ENCODE measurements at places on chromosomes 7 and 10. TPM values are rescaled to one million over a fixed set of nuclear protein-coding genes. Genes with fewer than 3 reads are reported as not detected.

RASA4B gene
- total RNA-seq = 24.0 TPM

DNA sequence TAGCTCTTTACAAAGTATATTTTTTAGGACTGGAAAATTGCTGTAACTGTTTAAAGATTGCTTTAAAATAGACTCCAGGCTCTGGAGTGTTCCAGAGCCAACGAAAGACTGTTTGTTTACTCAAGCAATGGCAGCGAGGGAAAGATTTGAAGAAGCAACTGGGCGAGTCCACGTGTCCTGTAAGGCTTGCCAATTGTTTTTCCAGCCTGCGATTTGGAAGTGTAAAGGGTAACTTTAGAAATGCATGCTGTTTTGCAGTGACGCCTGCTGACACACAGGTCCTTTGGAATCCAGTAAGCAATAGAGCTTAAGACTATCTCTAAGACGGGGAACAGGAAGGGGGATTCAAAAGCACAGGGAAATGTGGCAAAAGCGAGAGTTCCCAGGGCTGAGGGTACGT, 55.8 kb downstream of the TACC2 start:
- no peaks in the 10 kb centered on the region for H3K4me1 ChIP-seq
- no peaks in the 10 kb centered on the region for H3K27me3 ChIP-seq
- H3K36me3 ChIP-seq = no peaks in the 10 kb centered on the region
- no peak overlapping the region for H3K27ac ChIP-seq
- H3K4me3 ChIP-seq = no peak overlapping the region

GRCh38 chr10:48771234-48771633, 86.6 kb downstream of the WDFY4 start:
- DNase-seq = no peak
- no peaks in the 10 kb centered on the region for H3K27me3 ChIP-seq
- H3K36me3 ChIP-seq = no peaks in the 10 kb centered on the region
- H3K4me3 ChIP-seq = no peak overlapping the region

ADCY1 gene
- not detected for total RNA-seq

SPDYE16 gene
- total RNA-seq = 0.38 TPM

- H3K27me3 ChIP-seq = no peaks in the 10 kb centered on the region
- no peak for DNase-seq
- no peak overlapping the region for H3K27ac ChIP-seq
- H3K4me1 ChIP-seq = no peaks in the 10 kb centered on the region
These were observed 115.2 kb upstream of the FGFR2 start for GRCh38 chr10:121713486-121713885.

NUDT1 gene
- 22.7 TPM for total RNA-seq

- no peaks in the 10 kb centered on the region for H3K36me3 ChIP-seq
- no peaks in the 10 kb centered on the region for H3K4me1 ChIP-seq
- no peak for DNase-seq
- no peak overlapping the region for H3K4me3 ChIP-seq
- H3K27me3 ChIP-seq = no peaks in the 10 kb centered on the region
- H3K27ac ChIP-seq = no peak overlapping the region
These were observed 157.1 kb downstream of the EXOC4 start for GRCh38 chr7:133409966-133410365.

- no peak overlapping the region for H3K4me3 ChIP-seq
- H3K27me3 ChIP-seq = no peaks in the 10 kb centered on the region
- H3K4me1 ChIP-seq = peaks cover 7% of the 10 kb centered on the region
- H3K27ac ChIP-seq = no peak overlapping the region
These were observed 43.5 kb downstream of the KMT2C start for GRCh38 chr7:152392254-152392653.

DNA sequence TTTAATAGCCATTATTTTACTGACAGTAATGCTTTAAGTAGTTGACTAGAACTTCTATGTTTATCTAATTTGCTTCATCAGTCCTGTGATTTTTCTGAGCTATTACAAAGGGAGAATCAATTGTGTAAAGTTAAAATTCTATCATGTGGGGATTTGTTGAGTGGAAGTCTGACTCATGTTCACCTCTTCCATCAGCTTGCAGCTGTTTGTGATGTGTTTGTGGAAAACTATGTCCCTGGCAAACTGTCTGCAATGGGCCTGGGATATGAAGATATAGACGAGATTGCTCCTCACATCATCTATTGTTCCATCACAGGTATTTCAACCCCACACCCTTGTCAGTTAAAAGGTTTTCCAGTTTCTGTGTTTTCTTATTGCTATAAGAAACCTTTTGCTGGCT, 59.9 kb downstream of the SUGCT start:
- no peaks in the 10 kb centered on the region for H3K36me3 ChIP-seq
- no peak overlapping the region for H3K27ac ChIP-seq
- H3K4me1 ChIP-seq = no peaks in the 10 kb centered on the region
- H3K27me3 ChIP-seq = no peaks in the 10 kb centered on the region

COL17A1 gene
- not detected for total RNA-seq

DNA sequence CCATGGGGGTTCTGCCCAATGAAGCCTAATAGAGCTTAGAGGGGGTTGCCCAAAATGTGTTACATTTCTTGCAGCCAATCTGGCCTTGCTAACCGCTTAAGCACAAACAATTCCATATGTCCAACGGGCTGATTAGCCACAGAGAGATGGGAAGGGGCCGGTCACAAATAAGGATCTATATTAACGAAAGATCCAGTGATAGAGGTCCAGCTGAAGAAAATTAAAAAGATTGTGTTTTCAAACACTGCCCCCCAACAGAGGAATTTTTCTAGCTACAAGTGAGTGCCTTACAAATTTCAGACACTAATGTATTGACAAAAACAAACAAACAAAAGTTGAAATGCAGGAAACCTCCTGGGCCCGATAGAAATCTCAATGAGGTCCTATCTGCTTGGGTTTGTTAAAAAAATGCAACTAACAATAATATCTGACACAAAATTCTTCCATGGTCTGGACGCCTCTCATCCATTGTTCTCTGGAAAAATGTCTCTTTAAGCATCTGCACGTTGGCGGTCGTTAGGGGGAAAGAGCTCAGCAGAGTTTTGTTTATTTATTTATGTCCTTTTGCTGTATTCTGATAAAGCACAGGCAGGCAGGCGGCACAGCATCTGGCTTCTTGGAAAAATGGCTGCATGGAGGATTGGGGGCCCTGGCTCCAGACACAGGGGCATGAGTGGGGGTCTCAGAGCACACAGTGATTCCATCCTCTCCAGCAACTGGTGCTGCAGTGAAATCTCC, 402.0 kb downstream of the RPS24 start:
- H3K27ac ChIP-seq = no peak overlapping the region
- no peak overlapping the region for H3K4me3 ChIP-seq
- H3K27me3 ChIP-seq = no peaks in the 10 kb centered on the region
- no peak for DNase-seq

GRCh38 chr7:16944936-16945335, 63.2 kb upstream of the AGR3 start:
- H3K27me3 ChIP-seq = no peaks in the 10 kb centered on the region
- no peaks in the 10 kb centered on the region for H3K4me1 ChIP-seq
- no peak overlapping the region for H3K27ac ChIP-seq
- H3K36me3 ChIP-seq = no peaks in the 10 kb centered on the region
- no peak for DNase-seq

DNA sequence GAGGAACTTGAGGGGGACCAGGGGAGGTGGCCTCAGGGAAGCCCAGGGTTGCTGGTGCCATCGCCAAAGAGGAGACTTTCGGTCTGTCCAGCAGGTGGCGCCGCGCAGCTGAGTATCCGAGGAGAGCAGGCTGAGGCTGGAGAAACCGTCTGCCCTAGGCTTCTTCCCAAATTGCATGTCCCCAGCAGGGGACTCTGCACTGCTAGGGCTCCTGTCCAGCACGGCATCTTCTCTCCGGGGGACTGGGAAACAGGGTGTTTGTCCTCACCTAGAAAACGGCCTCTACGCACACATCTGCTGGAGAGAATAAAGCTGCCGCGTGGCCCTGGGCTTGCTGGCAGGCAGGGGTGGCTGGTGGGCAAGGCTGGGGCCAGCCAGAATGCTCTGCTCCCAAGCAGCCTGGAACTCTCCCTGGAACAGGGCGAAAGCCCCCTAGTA, 161.9 kb downstream of the SH2D4B start:
- no peaks in the 10 kb centered on the region for H3K4me1 ChIP-seq
- H3K27ac ChIP-seq = no peak overlapping the region
- H3K27me3 ChIP-seq = no peaks in the 10 kb centered on the region

GIMAP2 gene
- total RNA-seq = 286 TPM

DNA sequence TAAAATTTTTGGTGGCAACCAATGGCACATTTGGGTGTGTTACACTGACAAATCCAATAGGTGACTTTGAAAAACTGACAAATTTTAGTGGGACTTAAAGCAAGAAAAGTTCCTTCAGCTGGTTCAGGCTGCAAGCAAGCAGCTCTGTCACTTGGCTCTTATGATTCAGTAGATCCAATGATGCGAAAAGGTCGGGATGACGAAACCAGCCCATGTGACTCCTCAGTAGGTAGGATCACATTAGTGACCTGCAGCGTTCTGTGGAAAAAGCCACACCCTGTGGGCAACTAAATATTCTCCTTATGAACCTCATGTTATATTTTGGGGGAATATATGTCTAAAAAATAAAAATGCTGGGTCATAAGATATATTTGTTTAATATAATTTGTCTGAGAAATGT, 13.3 kb upstream of the TSGA13 start:
- H3K27ac ChIP-seq = no peak overlapping the region
- H3K4me3 ChIP-seq = no peak overlapping the region
- DNase-seq = no peak
- no peaks in the 10 kb centered on the region for H3K4me1 ChIP-seq
- no peaks in the 10 kb centered on the region for H3K36me3 ChIP-seq

GRCh38 chr10:77004917-77005564, 632.6 kb downstream of the KCNMA1 start:
- no peaks in the 10 kb centered on the region for H3K36me3 ChIP-seq
- H3K27me3 ChIP-seq = no peaks in the 10 kb centered on the region
- no peaks in the 10 kb centered on the region for H3K4me1 ChIP-seq
- DNase-seq = no peak
- H3K4me3 ChIP-seq = no peak overlapping the region

GRCh38 chr7:65809259-65809981, 63.5 kb upstream of the VKORC1L1 start:
- H3K36me3 ChIP-seq = no peaks in the 10 kb centered on the region
- no peaks in the 10 kb centered on the region for H3K27me3 ChIP-seq
- H3K4me1 ChIP-seq = no peaks in the 10 kb centered on the region
- H3K27ac ChIP-seq = no peak overlapping the region
- H3K4me3 ChIP-seq = no peak overlapping the region

DNA sequence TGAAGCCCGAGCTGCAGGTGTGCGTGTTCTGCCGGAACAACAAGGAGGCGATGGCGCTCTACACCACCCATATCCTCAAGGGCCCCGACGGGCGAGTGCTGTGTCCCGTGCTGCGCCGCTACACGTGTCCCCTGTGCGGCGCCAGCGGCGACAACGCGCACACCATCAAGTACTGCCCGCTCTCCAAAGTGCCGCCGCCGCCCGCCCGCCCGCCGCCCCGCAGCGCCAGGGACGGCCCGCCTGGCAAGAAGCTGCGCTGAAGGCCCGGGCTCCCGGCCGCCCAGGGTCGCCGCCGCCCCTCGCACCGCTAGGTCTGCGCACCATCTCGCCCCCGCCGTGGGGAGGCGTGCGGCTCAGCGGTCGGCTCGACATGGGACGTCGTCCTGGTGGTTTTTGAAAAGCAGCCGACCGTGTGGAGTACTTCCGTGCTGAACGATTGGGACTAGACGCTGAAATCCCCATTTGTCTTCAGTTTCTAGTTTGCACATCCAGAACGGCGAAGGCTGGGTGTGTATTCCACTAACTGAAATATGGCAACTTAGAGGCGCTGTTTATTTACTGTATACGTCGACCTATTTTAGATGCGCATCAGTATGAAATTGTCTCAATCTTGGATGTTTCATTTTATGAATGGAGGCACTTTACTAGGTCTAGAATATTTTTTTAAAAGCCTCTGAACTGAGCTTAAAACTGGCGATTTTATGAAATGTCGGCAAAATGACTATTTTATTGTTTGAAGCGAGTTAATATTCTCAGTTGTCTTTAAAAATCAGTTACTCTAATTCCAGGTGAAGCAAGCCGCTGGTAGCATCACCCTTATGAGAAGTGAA, 1.1 kb downstream of the NANOS1 start:
- DNase-seq = peak; percentile 38
- peaks cover 6% of the 10 kb centered on the region for H3K36me3 ChIP-seq
- H3K27ac ChIP-seq = no peak overlapping the region
- no peaks in the 10 kb centered on the region for H3K4me1 ChIP-seq

AZGP1 gene
- not detected for total RNA-seq

DNA sequence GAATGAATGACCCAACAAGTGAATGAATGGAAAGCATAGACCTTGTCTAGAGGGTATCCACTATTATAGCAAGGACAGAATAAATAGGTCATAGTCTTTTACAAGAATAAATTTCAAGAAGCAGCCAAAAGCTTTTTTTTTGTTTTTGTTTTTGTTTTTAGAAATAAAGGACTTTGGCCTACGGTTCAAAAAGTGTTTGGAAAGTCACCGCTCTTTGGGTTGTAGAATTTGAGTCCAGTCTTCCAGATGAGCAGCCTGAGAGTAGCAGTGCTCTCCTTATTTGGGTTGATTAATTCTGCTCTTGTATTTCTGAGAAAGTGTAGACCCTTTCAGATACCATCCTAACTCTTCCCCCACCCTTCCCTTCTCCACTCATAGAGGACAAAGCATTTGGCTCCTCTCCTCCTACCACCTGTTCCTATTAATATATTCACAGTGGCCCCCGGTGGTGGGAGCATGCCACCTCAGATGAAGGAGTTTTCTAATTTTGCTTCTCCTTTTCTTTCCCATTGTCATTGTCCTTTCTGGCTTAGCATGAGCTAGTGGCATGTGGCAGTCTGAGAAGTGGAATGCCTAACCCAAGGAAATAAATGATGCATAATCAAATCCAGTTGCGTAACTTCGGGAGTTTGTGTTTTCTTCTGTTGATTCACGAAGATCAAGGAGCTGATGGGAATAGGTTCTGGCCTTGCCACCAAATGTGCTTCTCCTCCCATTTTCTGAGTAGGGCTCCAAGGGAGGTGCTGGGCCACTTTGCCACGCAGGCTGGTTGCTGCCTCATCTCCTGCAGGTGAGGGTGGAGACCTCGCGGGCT, 114.7 kb downstream of the CHN2 start:
- H3K27ac ChIP-seq = no peak overlapping the region
- no peak for DNase-seq
- H3K36me3 ChIP-seq = no peaks in the 10 kb centered on the region
- H3K4me1 ChIP-seq = no peaks in the 10 kb centered on the region
- no peak overlapping the region for H3K4me3 ChIP-seq
- no peaks in the 10 kb centered on the region for H3K27me3 ChIP-seq

GRCh38 chr7:78912781-78913180, 540.7 kb downstream of the MAGI2 start:
- no peaks in the 10 kb centered on the region for H3K27me3 ChIP-seq
- H3K36me3 ChIP-seq = no peaks in the 10 kb centered on the region
- H3K4me3 ChIP-seq = no peak overlapping the region
- no peaks in the 10 kb centered on the region for H3K4me1 ChIP-seq
- H3K27ac ChIP-seq = no peak overlapping the region

DNA sequence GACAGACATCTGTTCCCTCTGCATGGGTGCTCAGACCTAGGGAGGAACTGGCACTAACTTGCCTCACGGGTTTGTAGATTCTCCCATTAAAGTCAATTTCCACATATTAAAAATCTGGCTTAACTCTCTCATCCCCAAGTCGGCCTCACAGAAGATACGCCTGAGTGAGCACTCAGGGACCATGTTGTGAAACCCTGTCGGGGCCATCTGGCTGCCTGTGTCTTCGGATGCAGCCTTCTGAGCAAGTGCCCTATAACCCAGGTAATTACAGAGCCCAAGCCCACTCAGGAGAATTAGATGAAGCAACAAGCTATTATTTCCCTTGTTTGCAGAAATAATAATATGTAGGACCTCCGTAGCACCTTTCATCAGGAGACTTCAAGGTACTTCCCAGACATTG, 219.3 kb upstream of the GLI3 start:
- DNase-seq = no peak
- H3K4me1 ChIP-seq = no peaks in the 10 kb centered on the region
- no peaks in the 10 kb centered on the region for H3K27me3 ChIP-seq
- H3K27ac ChIP-seq = no peak overlapping the region
- no peak overlapping the region for H3K4me3 ChIP-seq

KCNH2 gene
- 4.9 TPM for total RNA-seq

FAM221A gene
- 8.0 TPM for total RNA-seq

Data from naive thymus-derived CD4-positive, alpha-beta T cell (primary cell).